Upper lobe of left lung (tissue), 6 donors: ENCODE measurements at places on chromosomes 2 and 18. TPM values are rescaled to one million over a fixed set of nuclear protein-coding genes. Genes with fewer than 3 reads are reported as not detected.

DNA sequence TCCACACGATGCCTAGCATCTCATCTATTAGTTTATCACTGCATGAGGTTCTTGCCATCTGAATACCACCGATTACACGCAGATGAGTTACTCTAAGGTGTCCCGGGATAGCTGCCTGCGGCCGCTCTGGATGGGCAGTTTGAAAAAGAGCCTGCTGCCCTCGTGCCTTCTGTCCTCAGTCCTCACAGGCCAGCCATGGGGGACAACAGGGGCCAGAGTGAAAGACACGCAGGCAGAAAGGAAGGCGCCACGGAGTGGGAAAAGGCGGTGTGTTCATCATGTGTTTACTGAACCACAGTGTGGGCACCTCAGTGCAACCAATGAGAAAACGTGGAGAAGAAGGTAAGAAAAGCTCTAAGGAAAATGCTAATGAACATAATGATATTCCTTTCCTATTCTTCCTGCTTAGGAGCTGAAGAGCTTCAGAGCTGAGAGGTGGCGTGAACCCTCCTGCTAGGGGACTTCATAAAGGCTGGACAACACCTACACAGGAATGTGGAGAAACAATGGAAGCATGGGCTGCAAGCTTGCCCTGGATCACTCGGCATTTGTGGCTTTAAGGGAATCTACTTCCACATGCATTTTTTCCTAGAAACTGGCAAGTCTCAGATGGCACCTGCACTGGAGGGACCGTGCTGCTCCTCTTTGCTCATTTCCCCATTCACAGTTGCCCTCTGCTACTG, 50.9 kb downstream of the CABYR start:
- no peak for DNase-seq

GRCh38 chr2:132980304-132980703, 310.3 kb upstream of the LYPD1 start:
- no peak for DNase-seq

GRCh38 chr2:7572450-7572849, 655.2 kb downstream of the RNF144A start:
- DNase-seq: no peak

DNA sequence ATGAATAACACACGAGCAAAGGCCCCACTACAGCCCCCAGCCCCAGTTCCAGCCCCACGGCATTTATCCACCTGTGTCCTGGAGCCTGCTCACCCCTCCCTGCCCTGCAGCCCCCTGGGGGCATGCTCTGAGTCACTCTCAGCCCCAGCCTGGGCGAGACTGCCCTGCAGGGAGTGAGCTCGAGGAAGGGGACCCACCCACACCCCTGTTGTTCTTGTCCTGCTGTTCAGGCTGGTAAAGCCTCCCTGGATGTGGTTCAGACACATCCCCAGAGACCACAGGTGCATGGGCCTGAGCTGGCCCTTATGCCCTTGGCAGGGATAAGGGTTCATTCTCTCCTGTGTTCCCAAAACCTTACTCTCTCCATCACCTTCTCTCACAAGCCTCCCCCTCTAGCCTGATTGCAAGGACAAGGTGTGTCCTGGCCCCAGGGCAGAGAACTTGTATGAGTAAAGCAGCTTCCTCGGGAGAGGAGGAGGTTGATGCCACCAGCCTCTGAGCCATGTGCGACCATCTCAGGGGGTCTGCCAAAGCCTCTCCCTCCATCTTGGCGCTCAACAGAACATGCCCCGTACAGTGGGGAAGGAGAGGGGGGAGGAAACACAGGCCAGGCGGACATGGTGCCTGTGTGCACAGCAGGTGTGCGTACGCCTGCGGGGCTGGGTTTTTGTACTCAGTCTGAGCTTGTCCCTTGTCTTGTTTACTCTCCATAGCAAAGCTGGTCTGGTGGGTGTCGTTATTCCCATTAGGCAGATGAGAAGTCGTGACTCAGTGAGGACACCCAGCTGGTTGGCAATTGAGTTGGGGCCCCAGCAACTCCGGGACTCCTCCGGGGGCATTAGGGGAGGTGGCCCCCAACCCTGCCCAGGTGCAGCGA, 64.4 kb downstream of the CIB4 start:
- peak; percentile 32 for DNase-seq

DNA sequence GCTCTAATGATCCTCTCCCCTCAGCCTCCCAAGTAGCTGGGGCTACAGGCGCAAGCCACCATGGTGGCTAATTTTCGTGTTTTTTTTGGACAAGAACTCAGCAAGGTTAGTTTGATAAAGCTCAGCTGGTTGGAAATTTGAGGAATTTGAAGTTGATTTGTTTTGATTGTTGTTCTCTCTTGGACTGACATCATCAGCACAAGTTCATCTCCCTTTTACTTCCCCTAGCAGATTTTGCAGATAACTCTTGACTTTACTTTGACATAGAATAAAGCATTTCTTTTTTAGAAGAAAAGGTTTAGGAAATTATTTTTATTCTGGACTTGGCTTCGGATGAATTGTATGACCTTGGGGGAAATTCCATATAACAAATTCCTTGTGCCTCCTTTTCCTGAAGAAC, 74.9 kb upstream of the DLX2 start:
- no peak for DNase-seq

DNA sequence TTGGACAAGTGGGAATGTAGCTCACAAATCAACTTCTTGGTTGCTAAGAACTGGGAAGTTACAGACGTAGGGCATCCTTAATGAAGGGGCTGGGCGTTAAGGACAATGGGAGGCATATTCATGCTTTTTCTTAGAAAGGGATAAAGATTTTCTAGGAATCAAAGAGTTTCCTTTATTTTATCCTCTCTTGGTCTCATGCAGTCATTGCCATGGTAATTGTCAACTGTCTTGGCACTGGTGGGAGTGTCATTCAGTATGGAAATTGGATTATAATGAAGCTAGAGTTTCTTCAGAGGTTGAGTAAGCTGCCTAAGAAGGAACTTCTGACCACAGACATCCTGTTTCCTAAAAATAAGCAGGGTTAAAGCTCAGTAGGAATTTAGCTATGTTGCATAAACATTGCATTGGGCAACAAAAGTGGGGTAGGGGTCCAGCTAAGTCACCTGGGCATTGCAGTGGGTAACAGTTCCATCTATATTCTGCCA, 114.0 kb downstream of the LYPD6B start:
- no peak for DNase-seq

- no peak for DNase-seq
Observed at GRCh38 chr2:42787424-42787787, 5.0 kb downstream of the HAAO start.

DNA sequence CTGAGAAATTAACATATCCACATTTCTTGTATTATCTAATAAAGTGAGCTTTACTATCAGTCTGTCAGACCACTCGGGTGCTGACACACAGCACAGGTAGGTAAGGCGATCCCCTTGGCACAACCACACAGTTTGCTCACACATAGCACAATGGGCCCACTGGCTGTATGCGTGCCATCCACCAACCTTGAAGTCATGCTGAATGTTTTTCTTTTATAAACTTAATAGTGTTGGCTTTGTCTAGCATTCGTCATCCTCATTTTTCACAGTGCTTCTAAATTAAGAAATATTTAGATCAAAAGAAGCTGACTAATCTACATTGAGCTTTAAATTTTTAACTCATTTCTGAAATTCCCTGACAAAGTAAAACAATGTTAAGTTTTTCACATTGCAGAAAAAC, 50.0 kb upstream of the PAPOLG start:
- no peak for DNase-seq

- DNase-seq: no peak
Observed at GRCh38 chr2:103527278-103527677, 765.4 kb downstream of the TMEM182 start.

DNA sequence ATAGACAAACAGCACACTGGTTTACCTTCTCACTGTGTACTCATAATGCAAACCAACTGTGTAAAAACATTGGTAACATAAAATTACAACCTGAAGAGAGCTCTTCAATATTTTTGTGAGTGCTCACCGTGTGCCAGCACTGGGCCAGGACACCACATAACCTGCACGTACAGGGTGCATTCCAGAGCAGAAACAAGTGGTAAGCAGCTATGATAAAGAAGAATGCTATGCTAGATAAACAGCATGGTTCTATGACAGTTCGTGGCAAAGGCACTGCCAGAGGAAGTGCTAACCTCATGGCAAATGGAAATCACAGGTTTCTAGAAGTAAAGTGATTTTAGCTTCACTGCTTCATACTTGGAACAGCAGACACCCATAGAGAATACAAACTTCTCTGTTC, 343.5 kb downstream of the MTX2 start:
- DNase-seq: no peak

- no peak for DNase-seq
Observed at GRCh38 chr2:133927894-133928293, 326.0 kb upstream of the MGAT5 start.

GRCh38 chr18:40897884-40898283, 1057.2 kb upstream of the PIK3C3 start:
- no peak for DNase-seq

GRCh38 chr2:197786010-197786877, 1.1 kb upstream of the BOLL start:
- peak; percentile 92 for DNase-seq

- DNase-seq: no peak
Observed at GRCh38 chr2:138090330-138090729, 126.1 kb downstream of the HNMT start.

GRCh38 chr18:45379903-45380302, 235.4 kb upstream of the SLC14A2 start:
- no peak for DNase-seq

- DNase-seq: no peak
Observed at GRCh38 chr2:64104933-64105332, 39.3 kb downstream of the PELI1 start.

- DNase-seq: peak; percentile 93
Observed at GRCh38 chr2:27262379-27263286, at the start of gene SLC30A3. TSS of gene SLC30A3 (minus strand) at chr2:27263047. CDS start at chr2:27262906, 141 bp downstream.

GRCh38 chr2:8103085-8103708, 578.7 kb upstream of the ID2 start:
- DNase-seq: no peak

GRCh38 chr2:207718521-207718920, 7.1 kb downstream of the CCNYL1 start:
- DNase-seq: no peak

DNA sequence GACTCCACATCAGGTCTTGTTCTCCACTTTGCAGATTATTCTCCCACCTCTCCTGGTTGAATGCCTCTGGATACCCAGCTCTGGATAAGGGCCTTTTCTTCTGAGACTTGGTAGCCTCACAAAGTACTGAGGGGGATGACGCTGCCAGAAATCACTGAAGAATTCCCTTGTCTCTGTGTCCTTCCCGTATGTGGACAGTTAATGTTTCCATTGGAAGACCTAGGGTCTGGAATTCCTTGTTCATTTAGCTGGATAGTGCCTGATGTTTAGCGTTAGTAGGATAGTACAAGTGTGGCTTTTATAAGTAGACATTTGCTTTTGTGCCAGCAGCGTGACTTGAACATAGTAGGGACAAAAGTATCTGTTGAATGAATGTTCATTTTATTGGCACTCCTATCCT, 76.9 kb downstream of the CLHC1 start:
- DNase-seq: no peak

GRCh38 chr2:30022444-30023071, 101.2 kb upstream of the ALK start:
- no peak for DNase-seq

DNA sequence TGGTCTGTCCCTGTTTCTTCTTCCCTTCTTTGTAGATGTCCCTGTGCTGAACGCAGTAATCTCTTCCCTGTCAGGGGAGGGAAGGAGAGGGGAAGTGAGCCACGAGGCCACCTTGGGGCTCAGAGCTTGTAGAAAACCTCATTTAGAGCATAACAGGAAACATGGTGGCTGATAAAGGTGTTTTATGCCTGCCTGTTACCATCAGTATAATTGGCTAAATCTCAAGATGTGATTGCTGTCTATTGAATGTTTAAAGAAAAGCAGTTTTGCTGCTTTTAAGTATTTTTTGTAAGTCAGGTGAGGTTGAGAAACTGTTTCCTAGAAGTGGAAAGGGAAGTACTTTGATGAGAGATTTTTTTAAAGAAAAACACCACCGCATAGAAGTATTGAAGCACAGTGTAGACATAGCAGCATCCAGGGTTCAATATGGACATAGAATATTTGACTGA, 59.7 kb upstream of the PDK1 start:
- DNase-seq: no peak

DNA sequence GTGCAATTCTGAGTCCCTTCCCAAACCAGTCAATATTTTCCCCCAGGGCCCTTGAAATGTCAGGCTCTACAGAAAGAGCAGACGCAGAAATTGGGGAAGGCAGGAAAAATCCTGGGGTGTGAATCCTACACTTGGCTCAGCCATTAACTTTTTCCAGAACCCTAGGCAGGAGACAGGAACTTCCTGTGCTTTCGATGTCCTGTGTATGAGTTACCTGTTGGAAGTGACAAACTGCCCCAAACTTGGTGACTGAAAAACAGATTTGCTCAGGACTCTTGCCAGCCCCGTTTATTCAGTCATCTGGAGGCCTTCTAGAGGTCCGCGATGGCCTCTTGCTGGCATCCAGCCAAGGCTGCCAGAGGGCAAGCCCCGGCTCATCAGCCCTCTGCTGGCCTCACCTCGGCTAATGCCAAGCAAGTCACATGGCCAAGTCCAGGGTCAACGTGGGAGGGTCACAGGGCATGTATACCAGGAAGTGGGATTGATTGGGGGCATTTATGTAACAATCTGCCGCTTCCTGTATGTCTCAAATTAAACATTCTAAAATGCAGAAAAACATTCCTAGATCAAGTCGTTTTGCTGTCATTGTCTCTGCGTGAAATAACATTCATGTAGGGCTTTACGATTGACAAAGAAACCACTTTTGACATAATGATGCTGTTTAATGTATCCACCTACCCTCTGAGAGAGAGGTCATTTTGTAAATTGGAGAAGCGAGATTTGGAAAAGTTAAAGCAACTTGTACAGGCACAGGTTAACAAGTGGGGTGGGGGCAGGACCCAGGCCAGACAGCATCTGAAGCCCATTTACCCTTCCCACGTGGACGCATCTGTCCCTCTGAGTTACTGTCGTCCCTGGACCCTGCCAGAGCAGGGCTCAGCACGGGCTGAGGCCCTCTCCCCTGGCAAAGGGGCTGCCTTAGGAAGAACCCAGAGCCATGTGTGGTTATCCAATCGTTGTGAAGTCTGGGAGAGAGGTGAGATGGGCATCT, 179.4 kb downstream of the INHBB start:
- DNase-seq: no peak

DNA sequence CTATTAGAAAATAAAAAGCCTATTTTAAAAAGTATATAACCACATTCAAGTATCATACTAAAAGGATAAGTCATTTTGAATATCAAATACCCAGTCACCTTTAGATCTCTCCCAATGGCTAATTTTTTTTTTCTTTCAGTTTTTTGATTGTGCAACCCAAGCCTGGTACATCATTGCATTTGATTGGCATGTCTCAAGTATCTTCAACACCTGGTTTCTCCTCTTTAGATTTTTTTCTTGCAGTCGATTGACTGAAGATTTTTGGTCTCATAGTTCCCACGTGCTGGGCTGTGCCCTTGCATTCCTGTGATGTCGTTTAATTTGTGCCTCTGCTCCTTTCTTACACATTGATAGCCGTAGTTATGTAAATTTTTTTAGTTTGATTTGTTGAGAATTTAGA, 40.7 kb downstream of the ATIC start:
- no peak for DNase-seq

Gene ITGA4
- 18.2 TPM for total RNA-seq

Gene ZNF385B
- total RNA-seq: 28.9 TPM

Gene IL1RL1
- 203 TPM for total RNA-seq

Gene SNTG2
- total RNA-seq: 1.1 TPM

Gene RUFY4
- 0.20 TPM for total RNA-seq
